Activated CD8-positive, alpha-beta memory T cell treated with anti-CD3 and anti-CD28 coated beads for 1 hour (primary cell): ENCODE measurements at places on chromosomes 3 and 15.

- no peak for DNase-seq
These were observed 38.2 kb upstream of the UBE2E1 start for GRCh38 chr3:23767546-23767945.

GRCh38 chr15:68052431-68052830 lies 1.7 kb upstream of the PIAS1 start:
- no peak for DNase-seq

GRCh38 chr3:162077108-162077507 lies 580.5 kb downstream of the OTOL1 start:
- DNase-seq: no peak

DNA sequence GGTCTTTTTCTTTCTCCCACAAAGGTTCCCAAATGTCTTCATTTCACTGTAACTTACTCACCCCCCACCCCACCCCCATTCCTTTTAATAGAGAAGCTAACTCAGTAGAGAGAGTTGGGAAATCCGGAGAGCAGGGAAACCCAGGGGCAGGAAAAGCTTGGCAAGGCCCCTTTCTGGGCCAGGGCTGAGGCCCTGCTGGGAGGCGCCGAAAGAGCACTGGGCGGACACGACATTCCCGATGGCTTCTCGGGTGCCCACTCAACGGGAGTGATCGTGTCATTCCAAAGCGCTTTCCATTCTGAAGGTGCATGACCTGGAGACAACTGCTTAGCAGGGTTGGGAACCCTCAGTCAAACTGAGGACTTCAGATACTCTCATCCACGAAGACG lies 1.6 kb upstream of the DALRD3 start:
- no peak for DNase-seq

DNA sequence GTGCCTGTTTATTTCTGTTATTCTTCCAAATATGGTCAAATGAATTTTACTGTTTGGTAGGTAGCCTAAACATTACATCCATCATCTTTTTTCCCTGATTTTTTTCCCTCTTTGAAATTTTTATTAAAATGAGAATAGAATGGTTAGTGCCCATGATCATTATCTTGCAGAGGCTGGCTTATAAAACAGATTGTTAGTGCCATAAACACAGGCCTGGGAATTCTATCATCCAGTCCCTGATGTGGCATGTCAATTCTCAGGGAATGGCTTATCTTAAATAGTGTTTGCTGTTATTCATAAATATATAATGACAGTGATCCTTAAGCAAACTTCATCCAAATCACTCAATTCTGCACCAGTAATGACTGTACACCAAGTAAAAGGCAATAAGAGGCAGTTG lies 207.3 kb downstream of the TUSC7 start:
- DNase-seq: no peak

- no peak for DNase-seq
These were observed 44.9 kb upstream of the SGO1 start for GRCh38 chr3:20230954-20231353.

- DNase-seq: no peak
These were observed 73.6 kb downstream of the ETV5 start for GRCh38 chr3:186035277-186035676.

DNA sequence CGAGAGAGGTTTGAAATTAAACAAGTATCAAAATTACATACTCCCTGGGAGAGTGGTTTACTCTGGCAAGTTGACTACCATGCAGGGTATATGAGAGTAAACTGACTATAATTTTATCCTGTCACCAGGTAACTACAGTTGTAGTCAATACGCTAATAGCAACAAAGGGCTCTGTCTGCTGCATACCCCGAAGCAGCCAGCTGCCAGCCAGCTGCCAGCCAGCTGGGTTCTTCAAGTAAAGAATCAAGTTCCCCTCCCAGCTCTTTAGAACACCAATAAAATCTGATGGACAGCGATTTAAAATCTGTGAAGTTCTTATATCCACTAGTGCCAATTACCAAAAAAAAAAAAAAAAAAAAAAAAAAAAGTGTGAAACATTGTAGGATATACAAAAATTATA lies 417.7 kb upstream of the CFAP20DC start:
- DNase-seq: no peak

DNA sequence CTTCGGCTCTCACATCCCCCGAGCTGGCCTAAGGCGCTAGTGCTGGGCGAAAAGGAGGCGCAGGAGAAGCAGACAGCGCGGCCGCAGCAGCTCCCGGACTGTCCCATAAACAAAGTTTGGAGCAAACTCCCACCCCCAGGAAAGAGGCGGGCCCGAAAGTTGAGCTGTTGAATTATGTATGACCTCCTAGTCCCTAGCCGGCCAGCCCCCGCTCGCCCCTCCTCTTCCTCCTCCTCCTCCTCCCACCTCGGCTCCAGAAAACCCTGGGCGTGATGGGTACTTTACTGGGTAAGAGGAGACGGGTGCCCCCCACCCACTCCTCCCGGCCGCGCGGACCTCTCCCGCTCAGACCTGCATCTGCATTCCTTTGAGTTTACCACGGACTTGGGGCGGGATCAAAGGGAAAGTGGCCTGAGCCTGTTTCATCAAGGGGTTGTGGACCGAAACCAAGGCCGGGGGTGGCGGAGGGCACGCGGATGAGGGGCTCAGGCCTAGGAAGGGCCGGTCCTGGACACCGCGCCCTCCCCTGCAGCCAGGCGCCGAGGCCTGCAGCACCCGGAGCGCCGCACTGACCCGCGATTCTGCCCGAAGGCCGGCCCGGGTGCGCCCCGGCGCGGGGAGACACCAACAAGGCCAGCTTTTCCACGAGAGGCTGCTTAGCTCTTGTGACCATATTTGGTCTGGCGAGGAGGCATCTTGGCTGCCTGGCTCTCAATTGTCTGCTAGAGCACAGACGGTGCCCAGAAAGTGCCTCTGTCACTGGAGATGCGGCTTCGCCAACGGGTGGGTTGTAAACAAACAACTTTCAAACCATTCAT lies at the start of gene WWTR1:
Gene WWTR1, minus strand, starts transcription at position 100 of the 818 bp plus-strand sequence. CDS start 719 bp downstream, outside the sequence.
- DNase-seq: no peak
